Forelimb muscle (tissue), 1 donor: ENCODE measurements at places on chromosomes 2 and 18.

GRCh38 chr18:61502472-61502871, 169.2 kb downstream of the CDH20 start:
- peak; percentile 59 for DNase-seq

DNA sequence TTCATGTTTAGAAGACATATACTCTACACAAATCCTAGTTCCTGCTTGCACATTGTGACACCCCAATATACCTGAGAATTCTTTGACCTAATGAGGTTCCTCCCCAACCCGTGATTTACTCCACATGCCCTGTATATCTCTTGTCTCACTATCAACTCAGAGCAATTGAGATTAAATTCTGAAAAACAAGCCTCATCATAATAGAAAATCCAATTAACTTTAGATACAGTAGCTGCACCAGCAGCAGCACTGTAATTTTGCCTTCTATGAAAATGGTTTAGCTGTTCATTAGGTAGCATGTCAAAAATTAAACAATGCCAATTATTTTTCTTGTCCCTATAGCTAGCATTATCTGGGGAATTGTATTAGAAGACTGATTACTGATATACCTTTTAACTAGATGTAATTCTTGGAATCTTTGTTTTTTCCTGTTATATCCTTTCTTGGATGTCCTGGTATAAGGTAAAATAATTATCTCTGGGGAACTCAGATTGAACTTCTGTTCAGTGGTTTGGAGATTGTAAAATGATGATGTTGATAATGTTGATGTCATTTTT, 218.9 kb upstream of the TANK start:
- DNase-seq = no peak

- DNase-seq = no peak
These were observed 76.2 kb downstream of the ATAD2B start for GRCh38 chr2:23850564-23851256.

GRCh38 chr18:56702946-56703345, 51.8 kb downstream of the WDR7 start:
- DNase-seq = no peak

GRCh38 chr2:80476535-80477117, 172.1 kb upstream of the LRRTM1 start:
- DNase-seq = no peak

- peak; percentile 67 for DNase-seq
These were observed 137.2 kb downstream of the TRIM43 start for GRCh38 chr2:95728878-95729596.

GRCh38 chr2:58357521-58357920, 116.4 kb upstream of the FANCL start:
- no peak for DNase-seq

DNA sequence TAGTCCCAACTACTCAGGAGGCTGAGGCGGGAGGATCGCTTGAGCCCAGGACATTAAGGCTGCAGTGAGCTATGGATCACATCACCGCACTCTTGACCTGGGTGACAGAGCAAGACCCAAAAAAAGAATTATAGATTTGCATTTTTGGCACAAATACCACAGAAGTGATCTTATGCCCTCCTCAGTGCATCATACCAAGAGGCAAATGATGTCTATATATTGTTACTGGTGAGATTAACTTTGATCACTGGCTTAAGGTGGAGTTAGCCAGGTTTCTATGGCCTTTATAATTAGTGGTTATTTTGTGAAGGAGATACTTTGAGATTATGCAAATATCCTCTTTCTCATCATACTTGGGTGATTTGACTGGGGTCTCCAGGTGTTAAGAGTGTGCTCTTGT, 22.1 kb upstream of the CATIP start:
- no peak for DNase-seq

- DNase-seq = no peak
These were observed 1376.4 kb upstream of the CRIM1 start for GRCh38 chr2:34979148-34979547.

DNA sequence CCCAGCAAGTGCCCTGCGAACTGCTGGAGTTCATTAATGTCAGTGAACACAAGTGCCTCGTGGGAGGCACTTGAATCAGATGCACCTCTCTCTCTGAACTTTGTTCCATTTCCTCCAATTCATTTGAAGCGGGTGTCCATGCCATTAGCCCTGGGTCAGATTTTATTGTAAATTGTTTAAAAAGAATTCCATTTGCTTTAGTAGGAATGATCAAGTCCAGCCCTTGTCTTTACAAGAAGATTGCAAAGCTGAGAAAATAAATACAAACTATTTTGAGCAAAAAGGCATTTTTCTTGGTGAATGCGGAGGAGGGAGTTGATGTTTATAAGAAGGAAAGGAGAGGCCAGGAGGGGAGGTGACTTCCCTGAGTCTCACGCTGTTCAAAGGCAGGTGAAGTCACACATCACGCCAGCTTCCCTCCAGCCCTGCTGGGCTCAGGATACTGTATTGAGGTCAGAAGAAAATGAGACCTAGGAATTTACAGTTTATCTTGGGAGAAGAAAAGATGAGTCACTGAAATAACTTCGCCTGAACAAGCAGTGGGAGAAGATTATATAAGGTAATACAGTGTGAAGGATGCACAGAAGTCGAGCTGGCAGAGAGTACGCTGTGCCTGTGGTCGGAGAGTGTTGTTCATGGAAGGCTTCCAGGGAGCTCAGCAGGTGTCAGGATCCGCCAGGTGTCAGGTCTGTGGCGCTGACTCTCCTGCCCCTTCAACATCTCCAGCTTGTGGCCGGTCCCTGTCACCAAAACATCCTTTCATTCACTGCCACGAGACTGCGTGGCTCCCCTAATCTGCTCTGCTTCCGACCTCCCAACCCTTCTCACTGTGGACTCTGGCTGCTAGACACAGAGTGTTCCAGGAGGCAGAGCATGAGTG, 36.5 kb downstream of the EFR3B start:
- DNase-seq = no peak

- DNase-seq = no peak
These were observed 166.3 kb downstream of the NRP2 start for GRCh38 chr2:205848601-205849000.

DNA sequence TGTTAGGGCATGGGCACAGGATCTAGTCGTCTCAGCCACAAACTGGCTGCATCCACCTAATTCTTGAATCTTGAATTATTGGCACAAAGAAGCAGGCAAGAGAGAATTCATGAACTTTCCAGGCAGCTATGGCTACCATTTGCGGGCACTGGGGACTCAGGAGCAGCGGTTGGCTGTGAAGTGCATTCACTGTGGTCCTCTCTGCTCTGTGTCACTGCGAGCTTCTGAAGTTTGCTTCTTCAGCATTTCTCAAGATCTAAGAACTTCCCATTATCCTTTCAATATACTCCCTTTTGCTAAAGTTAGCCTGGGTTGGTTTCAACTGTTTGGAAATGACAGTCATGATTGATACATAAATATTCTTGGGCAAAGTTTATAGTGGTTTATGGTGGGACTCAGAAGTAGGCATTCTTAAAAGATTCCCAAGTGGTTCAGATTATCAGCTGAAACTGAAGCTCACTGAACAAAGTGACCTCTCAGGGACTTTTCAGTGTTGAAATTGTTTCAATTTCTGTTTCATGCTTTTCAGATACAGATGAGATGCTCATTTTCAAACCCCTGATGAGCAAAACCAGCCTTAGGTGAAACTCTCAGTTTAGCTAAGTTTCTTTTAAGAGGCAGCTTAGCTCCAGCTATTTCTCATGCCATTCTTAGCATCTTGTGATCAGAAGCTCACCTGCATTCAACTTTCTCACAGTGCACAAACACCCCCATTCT, 1258.3 kb upstream of the GYPC start:
- DNase-seq = no peak

- DNase-seq = no peak
These were observed 316.7 kb upstream of the CHAC2 start for GRCh38 chr2:53450923-53451322.

- no peak for DNase-seq
These were observed 114.1 kb upstream of the NDUFV2 start for GRCh38 chr18:8988260-8988871.

- DNase-seq = no peak
These were observed 92.9 kb downstream of the ACKR3 start for GRCh38 chr2:236662231-236663185.

DNA sequence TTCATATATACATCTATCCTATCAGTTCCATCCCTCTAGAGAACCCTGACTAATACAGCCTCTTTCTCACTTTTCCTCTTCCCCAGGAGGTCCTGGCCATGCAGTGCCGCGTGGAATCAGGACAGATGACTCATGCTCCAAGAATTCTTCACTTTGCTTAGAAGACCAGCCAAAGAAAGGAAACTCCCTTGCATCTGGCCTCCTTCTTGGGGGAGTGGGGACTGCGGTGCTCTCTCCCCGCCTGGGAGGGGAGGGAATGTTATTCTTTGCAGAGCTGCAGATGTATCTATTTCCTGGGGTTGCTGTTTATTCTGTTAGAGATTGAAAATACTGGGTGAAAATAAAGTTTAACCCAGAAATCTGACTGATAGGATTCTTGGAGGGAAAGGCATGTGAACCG, 111.5 kb upstream of the SH3BP4 start:
- no peak for DNase-seq

DNA sequence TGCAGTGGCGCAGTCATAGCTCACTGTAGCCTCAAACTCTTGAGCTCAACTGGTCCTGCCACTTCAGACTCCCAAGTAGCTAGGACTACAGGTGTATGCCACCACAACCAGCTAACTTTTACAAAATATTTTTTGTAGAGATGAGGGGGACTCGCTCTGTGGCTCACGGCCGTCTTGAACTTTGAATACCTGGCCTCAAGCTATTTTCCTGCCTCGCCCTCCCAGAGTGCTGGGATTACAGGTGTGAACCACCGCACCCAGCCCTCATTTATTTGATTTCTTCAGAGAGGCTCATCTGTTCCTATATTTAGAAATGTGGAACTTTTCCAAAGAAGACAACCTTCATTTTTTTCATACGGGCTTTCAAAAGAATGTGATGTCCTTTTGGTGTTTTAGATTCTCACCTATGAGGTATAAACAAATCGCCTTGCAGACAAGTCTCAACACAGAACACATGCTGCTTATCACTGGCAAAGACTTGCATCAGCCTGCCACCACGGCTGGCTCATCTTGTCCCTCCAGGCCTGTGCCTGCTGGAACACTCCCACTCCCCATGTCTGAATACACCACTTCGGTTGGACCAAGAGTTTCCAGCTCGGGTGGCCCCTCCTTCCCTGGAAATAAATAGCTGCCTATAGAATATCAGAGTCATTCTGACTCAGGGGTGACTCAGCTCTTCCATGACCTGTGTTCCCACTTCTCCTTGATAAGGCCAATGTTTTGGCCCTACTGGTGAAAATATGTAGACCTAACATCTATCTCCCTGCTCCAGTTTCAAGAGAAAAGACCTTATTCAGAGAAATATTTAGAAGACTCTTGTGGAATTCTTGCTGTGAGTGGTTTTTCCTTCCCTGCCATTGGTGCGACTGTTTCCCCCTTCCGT, 202.6 kb downstream of the TGIF1 start:
- DNase-seq = no peak

- DNase-seq = no peak
These were observed 137.4 kb upstream of the DLX2 start for GRCh38 chr2:172239944-172240590.

DNA sequence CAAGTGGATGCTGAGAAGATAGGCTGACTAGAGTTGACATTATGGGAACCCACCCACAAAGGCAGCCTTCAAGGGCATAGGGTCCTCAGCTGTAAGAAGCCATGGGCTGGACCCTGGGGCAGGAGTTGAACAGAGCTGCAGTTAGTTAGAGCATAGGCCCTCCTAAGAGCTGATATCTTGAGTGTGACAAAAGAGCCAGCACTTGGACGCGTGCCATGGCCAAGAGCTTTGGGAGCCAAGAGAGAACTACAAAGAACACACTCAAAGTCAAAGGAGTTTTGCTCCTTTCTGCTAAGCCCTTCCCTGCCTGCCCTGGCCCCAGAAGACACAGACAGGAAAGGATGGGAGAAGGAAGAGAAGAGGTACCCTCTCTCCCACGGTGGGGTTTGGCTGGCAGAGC, 29.9 kb upstream of the AGAP1 start:
- DNase-seq = no peak

DNA sequence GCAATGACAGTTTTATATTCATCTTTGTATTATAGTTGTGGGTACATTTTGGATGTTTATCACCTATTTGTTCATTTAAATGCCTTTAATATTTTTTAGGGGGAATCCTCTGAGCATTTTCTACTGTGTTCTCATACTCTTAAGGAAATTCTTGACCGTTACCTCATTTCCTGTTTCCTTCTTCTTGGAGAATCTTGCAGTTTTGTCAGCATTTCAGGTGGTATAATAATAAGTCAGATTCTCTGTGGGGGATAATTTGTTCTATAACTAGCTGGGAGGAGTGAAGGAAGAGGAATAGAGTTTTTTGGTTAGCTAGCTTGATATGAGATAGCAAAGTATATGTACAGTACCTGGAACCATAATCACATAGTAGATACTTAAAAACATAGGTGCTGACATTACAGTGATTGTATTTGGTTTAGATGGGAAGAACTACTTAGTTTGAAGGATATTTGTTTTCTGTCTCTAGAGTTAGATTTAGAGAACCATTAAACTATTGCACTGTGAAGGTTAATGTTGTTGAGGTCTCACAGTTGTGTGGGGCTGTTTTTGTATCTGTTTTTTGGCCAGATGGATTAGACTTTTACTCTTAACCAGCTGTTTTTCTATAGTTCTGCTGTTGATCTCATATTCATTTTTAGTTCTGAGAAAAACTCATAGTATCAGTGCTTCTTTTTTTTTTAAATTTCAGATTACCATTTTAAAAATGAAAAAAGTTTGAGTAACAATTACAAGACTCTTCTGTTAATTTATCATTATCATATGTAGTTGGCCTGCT, 14.2 kb downstream of the MTX2 start:
- no peak for DNase-seq

- DNase-seq = no peak
These were observed 230.9 kb upstream of the FSIP2 start for GRCh38 chr2:185507719-185508118.

- no peak for DNase-seq
These were observed 56.5 kb downstream of the PLA2R1 start for GRCh38 chr2:160005908-160006307.

DNA sequence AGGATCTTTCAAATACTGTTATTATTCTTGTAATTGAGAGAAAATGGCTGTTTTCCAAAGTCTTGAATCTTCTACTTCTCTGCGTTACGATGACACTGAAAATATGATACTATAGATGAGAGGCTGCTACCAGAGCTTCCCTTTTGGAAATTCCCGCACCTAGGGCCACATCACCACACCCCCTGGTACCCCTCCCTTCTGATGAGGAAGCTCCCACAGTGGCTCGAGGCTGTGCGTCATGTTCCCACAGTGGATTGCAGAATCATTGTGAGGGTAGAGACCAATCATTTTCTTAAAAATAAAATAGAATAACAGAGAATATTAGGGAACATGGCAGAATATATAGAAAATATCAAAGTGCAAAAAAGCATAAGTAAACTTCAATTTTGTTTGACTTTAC, 268.9 kb upstream of the SMIM21 start:
- no peak for DNase-seq

- peak; percentile 41 for DNase-seq
These were observed 1.2 kb upstream of the NPAS2 start for GRCh38 chr2:100818606-100819369.

DNA sequence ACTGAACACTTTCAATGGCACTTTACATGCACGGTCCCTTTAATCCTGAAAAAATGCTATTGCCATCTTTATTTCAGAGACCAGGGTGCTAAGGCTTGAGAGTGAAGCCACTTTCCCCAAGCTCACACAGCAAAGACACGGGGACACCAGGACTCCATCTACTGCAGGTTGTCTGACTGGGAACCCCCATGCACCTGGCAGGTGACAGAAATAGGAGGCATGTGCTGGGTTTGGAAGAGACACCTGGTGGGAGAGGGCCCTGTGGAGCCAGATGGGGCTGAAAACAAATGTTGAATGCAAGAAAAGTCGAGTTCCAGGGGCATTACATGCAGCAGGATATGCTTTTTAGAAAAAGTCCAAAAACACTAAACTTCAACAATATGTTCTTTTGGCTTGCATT, 5.2 kb upstream of the EHD3 start:
- no peak for DNase-seq

- no peak for DNase-seq
These were observed 301.2 kb downstream of the NCKAP5 start for GRCh38 chr2:133266926-133267590.
